ENCODE measurements at places on chromosomes 2 and 18.

DNA sequence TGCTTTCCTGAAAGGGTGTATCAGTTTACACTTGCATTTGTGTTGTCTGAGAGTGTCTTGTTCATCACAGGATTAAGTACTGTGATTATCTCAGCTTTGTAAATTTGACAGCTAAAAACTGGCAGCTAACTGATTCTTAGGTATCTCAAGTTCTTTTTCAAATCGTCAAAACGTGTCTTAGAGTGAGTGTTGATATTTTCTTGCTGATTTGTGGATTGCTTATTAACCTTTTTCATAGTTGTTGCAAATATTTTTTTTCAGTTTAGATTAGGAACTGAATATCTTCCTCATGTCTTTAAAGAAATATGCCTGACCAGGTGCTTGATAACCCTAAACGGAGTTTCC lies 41.9 kb downstream of the LRRFIP1 start:
- no peak for DNase-seq
- H3K4me1 ChIP-seq = peaks cover 11% of the 10 kb centered on the region
- no peaks in the 10 kb centered on the region for H3K36me3 ChIP-seq
- no peak overlapping the region for H3K27ac ChIP-seq

DNA sequence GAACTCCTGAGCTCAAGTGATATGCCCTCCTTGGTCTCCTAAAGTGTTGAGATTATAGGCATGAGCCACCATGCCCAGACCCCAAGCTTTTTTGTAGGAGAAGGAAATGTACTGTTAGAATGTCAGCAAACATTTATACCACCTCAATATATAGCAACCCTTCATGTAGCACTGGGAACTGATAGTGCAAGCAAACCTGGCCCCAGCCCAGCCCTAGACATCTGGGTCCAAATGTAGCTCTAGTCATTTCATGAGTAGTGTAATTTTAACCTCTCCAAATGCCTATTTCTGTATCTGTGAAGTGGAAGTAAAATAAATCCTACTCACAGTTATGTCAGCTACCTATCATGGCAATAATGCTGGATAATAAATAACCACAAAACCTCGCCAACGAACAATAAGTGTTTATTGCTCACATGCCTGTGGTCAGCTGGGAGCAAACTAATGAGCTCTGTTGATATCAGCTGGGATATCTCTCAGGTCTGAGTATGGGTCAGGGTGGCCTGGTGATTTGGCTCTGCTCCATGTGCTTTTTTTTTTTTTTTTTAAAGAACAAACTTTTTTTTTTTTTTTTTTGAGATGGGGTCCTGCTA lies 180.4 kb downstream of the CD8B2 start:
- no peaks in the 10 kb centered on the region for H3K4me1 ChIP-seq
- DNase-seq = no peak
- no peaks in the 10 kb centered on the region for H3K36me3 ChIP-seq
- no peak overlapping the region for H3K27ac ChIP-seq
- H3K4me3 ChIP-seq = no peak overlapping the region

DNA sequence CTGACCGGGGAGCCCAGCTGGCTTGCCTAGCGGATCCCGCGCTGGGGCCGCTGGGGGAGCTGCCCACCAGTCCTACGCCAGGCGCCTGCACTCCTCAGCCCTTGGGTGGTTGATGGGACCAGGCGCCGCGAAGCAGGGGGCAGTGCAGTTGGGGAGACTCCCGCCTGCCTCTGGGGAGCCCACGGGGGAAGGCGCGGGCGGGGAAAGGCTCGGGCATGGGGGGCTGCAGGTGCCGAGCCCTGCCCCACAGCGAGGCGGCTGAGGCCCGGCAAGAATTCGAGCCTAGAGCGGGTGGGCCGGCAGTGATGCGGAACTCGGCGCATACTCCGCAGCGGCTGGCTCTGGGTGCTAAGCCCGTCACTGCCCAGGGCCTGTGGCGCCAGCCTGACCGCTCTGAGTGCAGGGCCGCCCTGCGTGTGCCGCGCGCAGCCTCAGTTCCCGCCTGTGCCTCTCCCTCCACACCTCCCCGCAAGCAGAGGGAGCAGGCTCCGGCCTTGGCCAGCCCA lies 249.1 kb upstream of the TEKT4 start:
- H3K27me3 ChIP-seq = no peaks in the 10 kb centered on the region
- no peak for DNase-seq
- H3K36me3 ChIP-seq = no peaks in the 10 kb centered on the region
- H3K27ac ChIP-seq = no peak overlapping the region

DNA sequence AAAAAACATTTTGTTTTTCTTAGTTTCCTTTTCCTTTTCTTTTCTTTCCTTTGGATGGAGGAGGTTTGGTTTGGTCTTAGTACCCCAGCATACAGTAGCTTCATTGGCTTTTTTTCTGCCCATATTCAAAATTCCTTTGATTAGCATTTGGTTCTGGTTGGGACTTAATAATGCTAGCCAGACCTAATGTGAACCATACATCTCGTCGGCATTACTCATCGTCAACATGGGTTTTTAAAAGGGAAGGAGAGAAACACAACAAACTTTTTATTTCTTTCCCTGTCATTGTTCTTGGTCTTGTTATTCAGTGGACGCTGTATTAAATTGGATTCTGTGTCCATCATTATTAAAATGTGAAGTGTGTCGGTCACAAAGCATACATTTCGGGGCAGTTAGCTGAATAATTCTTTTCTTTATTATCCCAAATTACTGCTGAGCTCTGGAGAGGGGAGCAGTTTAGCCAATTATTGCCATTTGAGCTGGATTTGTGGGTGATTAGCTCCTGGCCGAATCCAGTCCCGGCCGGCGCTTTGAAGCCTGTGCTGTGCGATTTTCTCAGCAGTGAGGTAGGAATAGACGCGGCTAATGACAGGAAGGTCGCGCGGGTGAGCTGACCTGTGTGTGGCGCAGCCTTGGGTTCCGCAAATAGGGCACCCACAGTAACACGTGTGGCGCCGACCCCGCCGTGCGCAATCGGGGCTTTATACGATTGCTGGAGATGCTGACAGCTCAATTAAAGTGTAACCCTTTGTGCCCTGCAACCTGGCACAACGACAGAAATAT lies 303.3 kb downstream of the GBX2 start:
- DNase-seq = no peak
- no peak overlapping the region for H3K4me3 ChIP-seq
- no peaks in the 10 kb centered on the region for H3K27me3 ChIP-seq
- no peak overlapping the region for H3K27ac ChIP-seq
- no peaks in the 10 kb centered on the region for H3K4me1 ChIP-seq

GRCh38 chr2:238644095-238645081 lies 203.5 kb upstream of the TWIST2 start:
- no peaks in the 10 kb centered on the region for H3K36me3 ChIP-seq
- H3K4me1 ChIP-seq = peaks cover 8% of the 10 kb centered on the region
- no peak overlapping the region for H3K4me3 ChIP-seq
- H3K27me3 ChIP-seq = no peaks in the 10 kb centered on the region
- no peak for DNase-seq

- no peak for DNase-seq
- H3K27ac ChIP-seq = peak overlapping the region; percentile 83
- H3K4me1 ChIP-seq = peaks cover 4% of the 10 kb centered on the region
- no peaks in the 10 kb centered on the region for H3K27me3 ChIP-seq
- no peaks in the 10 kb centered on the region for H3K36me3 ChIP-seq
Measured at GRCh38 chr2:218446547-218446946, 27.6 kb downstream of the VIL1 start.

- DNase-seq = no peak
- no peaks in the 10 kb centered on the region for H3K36me3 ChIP-seq
- H3K4me1 ChIP-seq = no peaks in the 10 kb centered on the region
- no peak overlapping the region for H3K27ac ChIP-seq
- no peak overlapping the region for H3K4me3 ChIP-seq
- no peaks in the 10 kb centered on the region for H3K27me3 ChIP-seq
Measured at GRCh38 chr2:137229834-137230233, 464.5 kb downstream of the THSD7B start.

DNA sequence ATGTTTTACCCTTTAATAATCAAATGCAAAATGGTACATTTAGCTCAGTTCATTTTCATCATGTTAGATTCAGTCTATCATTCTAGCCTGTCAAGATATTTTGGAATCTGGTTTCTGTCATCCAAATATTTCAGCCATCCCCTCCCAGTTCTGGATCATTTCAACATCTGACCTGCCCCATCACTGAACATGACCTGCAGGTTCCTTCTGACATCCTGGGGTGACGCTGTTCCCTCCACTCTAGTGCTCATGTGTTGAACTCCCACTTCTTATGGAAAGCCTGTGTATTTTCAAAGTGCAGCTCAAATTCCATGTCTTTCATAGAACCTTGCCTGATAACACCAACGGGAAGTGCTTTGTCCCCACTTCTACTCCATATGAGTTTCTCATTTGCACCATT lies 320.0 kb upstream of the TNP1 start:
- no peaks in the 10 kb centered on the region for H3K4me1 ChIP-seq
- DNase-seq = no peak
- H3K36me3 ChIP-seq = no peaks in the 10 kb centered on the region
- H3K27ac ChIP-seq = no peak overlapping the region
- H3K27me3 ChIP-seq = no peaks in the 10 kb centered on the region

DNA sequence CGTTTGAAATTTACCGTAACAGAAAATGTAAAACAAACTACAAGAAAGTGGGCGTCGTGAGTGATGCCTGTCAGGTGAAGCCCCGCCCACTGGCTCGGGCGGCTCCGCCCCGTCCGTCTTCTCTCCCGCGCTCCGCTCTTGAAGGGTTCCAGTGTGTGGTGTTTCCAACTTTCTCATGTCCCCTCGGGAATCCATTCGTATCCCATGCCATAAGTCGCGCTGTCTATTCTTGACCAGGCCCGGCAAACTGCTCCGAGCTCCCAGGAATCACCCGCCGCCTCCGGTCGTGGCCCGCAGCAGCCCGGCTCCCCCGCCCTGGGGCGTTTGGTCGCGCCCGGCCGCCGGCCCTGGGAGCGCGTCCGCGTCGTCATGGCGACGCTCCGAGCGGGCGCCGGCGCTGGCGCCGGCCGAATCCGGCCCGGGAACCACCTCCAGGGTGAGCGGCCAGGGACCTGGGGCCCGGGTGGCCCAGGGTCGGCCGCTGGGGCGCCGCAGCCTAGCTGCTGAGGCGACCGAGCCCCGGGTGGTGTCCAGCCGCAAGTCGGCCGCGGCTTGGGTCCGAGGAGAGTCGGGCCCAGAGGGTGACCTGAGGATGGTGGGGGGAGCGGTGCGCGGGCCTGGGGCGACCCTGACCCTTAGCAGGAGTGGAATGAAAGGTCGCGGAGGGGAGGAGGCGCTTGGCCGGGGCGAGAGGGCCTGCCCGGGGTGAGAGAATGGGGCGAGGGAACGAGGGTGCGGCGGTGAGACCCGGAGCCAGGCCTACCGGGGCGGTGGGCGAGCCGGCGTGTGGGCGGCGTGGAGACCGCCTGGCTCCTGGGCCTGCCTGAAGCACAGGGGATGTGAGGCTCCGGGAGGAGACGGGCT lies at the start of gene CFAP221:
Gene CFAP221, plus strand, starts transcription at position 375 of the 864 bp plus-strand sequence. CDS start 1,683 bp downstream, outside the sequence.
- peak within 1 kb of the TSS; percentile 56 for H3K4me3 ChIP-seq
- no peaks in the 10 kb centered on the region for H3K36me3 ChIP-seq
- peak; percentile 80 for DNase-seq
- no peaks in the 10 kb centered on the region for H3K27me3 ChIP-seq
- no peak within 1 kb of the TSS for H3K27ac ChIP-seq

GRCh38 chr2:57460396-57461276 lies 586.0 kb upstream of the VRK2 start:
- no peak for DNase-seq
- H3K27me3 ChIP-seq = no peaks in the 10 kb centered on the region
- H3K4me1 ChIP-seq = no peaks in the 10 kb centered on the region
- H3K36me3 ChIP-seq = no peaks in the 10 kb centered on the region
- H3K4me3 ChIP-seq = no peak overlapping the region

GRCh38 chr18:7152440-7152839 lies 34.8 kb upstream of the LAMA1 start:
- no peak overlapping the region for H3K27ac ChIP-seq
- no peaks in the 10 kb centered on the region for H3K4me1 ChIP-seq
- no peaks in the 10 kb centered on the region for H3K27me3 ChIP-seq
- DNase-seq = no peak

DNA sequence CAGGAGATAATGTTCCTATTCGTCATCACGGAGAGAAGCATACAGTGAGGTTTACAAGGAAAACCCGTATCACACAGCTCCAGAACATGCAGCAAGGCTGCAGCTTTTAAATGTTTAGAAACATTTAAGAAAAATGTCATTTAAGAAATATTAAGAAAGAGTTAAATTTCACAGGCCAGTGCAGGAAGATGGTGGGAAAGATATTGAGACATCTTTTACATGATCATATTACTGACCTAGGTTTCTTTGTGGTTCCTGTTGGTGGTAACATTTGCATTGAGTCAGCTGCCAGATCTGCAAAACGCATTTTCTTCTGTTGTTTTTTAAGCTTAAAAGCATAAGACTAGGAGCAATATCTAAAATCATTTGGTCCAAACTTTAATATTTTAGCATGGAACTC lies 44.9 kb downstream of the CPO start:
- no peaks in the 10 kb centered on the region for H3K4me1 ChIP-seq
- H3K27me3 ChIP-seq = no peaks in the 10 kb centered on the region
- H3K27ac ChIP-seq = no peak overlapping the region
- no peak overlapping the region for H3K4me3 ChIP-seq
- no peaks in the 10 kb centered on the region for H3K36me3 ChIP-seq

DNA sequence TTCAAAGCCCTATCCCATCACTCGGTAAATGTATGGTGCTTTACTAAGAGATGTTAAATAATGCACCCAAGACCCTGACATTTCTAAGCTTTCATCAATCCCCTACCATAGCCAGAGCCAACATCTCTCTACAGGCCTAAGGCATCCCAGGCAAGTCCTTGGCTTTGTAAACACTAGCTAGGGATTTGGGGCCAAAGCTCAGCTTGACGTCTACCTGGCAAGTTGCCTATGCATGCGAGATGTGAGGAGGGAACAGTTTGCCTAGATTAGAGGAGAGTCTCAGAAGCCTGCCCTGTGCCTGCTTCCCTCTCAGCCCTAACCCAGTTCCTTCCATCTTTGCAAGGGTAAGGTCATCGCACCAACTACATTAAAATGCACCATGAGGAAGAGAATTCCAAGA lies 221.5 kb upstream of the NCKAP5 start:
- H3K36me3 ChIP-seq = no peaks in the 10 kb centered on the region
- no peak overlapping the region for H3K4me3 ChIP-seq
- H3K27ac ChIP-seq = no peak overlapping the region
- H3K27me3 ChIP-seq = no peaks in the 10 kb centered on the region

GRCh38 chr2:68414876-68415275 lies 49.8 kb downstream of the PLEK start:
- H3K4me1 ChIP-seq = no peaks in the 10 kb centered on the region
- H3K36me3 ChIP-seq = no peaks in the 10 kb centered on the region
- H3K4me3 ChIP-seq = no peak overlapping the region
- DNase-seq = no peak
- H3K27me3 ChIP-seq = no peaks in the 10 kb centered on the region
- H3K27ac ChIP-seq = no peak overlapping the region

DNA sequence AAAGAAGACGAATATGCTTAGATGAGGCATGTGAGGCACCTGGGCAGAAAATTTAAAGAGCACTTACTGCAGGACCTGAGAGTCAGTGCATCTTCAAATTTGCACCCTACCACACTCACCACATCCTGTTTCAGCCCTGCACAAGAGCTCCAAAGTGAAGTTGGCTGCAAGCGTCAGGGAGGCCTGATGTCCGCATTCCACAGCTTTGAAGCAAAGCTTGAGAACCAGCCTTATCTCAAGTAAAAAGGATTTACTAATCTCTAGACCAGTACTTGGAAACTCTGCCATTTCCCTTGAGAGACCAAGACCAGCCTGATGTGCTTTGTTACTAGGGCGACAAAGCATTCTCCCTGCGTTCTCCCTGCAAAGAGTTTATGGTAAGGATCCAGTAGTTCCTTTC lies 3.4 kb upstream of the ASNSD1 start:
- no peaks in the 10 kb centered on the region for H3K27me3 ChIP-seq
- DNase-seq = peak; percentile 82
- no peaks in the 10 kb centered on the region for H3K36me3 ChIP-seq
- no peak overlapping the region for H3K4me3 ChIP-seq
- H3K4me1 ChIP-seq = no peaks in the 10 kb centered on the region

GRCh38 chr2:236544362-236544761 lies 25.3 kb upstream of the ACKR3 start:
- no peak overlapping the region for H3K4me3 ChIP-seq
- H3K27me3 ChIP-seq = no peaks in the 10 kb centered on the region
- DNase-seq = no peak
- H3K4me1 ChIP-seq = no peaks in the 10 kb centered on the region
